ENCODE measurements at places on chromosomes 12 and 14.

GRCh38 chr14:96205978-96206360 is 1.3 kb downstream of the BDKRB2 start:
- DNase-seq, result no peak

DNA sequence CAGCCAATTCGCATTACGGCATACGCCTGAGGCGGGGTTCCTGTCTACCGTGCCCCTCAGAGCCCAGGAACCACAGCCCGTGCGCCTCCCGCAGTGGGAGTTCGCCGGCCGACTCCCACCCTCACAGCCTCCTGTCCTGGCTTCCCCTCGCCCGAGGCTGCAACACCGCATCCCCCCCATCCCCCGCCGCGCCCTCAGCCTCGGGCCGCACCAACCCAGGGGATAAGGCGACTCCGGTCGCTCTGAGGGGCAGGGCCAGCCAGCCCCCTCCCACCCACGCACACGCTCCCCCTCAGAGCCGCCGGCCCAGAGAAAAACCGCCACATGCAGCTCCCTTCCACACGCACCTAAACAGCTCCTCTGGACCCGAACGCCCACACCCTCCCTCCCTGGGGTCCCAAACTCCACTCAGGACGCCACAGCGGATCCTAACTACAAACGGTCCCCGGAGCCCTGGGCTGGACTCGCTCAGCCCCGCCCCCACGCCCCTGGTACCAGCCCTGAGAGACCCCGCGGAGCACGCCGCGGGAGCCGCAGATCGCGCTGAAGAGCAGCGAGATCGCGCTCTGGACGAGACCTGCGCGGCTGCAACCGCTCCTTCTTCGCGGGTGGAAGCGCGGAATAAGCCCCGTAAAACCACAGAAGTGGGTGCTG is at the start of gene C14orf39:
TSS of gene C14orf39 (minus strand) at position 466 of the 654 bp plus-strand sequence. CDS start 985 bp downstream, outside the sequence.
- DNase-seq, result peak; percentile 12

GRCh38 chr12:22574921-22575320 is 30.6 kb upstream of the C2CD5 start:
- no peak for DNase-seq

GRCh38 chr12:106113824-106114446 is 24.8 kb downstream of the NUAK1 start:
- no peak for DNase-seq

DNA sequence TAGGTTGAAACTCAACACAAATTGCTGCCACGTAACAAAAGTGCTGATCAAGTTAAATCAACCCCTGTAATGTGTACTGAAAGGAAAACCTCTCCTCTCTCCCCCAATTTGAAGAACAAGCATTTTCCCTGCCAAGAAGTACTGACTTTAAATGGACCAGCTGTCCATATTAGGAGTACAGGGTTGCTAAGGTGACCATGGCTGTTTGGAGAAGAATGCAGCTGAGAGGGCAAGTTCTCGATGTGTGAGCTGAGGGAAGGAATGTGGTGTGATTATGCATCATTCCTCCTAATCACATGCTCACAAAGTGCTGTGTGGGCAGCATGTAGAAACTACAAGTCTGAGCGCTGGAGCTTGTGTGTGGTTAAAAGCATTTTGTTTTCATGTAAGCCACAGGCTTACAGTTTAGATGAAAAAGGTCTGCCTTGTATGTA is 50.9 kb upstream of the CCT2 start:
- peak; percentile 96 for DNase-seq

- DNase-seq, result no peak
These were observed 42.0 kb downstream of the EVL start for GRCh38 chr14:100107236-100107635.

DNA sequence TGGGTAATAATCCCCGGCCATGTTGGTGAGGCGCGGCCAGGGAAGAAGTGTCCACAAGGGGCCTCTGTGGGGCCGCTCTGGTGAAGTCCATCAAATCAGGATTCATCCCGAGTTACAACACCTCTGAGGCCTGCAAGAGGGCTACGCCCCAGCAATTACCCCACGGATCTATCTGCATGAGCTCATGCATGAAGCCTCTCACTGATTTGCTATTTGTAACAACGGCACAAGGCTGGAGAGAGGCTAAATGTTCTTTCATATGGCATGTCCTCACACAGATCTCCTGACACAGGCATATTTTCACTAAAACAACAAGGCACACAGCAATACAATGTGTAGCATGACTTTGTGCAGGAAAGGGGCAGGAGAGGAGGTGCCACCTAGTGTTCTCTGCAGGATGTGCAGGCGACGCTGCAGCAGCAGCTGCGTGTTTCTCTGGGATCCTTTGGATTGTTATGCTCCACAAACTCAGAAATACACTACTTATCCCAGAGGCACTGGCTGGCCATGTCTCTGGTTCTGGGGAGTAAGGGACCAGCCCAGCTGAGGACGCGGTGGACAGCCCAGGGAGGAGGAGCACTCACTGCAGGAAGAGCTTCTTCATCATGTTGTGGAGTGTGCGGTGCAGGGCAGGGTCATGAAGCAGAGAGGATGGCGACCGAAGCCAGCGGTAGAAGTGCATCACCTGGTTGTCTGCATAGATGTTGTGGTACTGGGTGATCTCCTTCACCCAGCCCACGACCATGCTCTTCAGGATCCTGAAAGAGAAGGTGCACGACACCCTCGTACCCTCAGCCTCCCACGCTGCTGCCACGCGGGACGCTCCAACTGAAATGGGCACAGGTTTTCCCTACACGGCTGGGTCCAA is 20.2 kb downstream of the P2RX2 start:
- DNase-seq, result no peak

DNA sequence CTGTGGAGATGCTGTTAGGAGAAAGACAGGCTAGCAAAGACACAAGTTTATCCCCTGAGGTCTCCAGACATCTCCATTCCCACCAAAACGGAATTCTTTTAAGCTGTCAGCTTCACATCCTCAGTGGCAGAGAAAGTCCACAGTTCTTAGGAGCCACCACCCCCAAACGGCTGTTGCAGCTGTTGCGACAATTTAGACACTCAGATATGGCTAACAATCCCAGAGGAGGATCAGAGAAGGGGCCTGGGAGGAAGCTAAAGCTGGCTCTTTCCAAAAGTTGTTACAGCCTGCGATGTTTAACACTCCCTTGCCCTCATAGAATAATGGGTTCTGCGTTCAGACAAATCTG is 1.9 kb upstream of the ATP5MC2 start:
- no peak for DNase-seq

- no peak for DNase-seq
These were observed 11.4 kb downstream of the APAF1 start for GRCh38 chr12:98656289-98657101.

GRCh38 chr12:81211306-81211705 is 133.4 kb downstream of the ACSS3 start:
- no peak for DNase-seq

- no peak for DNase-seq
These were observed 202.5 kb upstream of the LRIG3 start for GRCh38 chr12:59122784-59123183.

GRCh38 chr14:22557846-22558220 is 31.2 kb downstream of the DAD1 start:
- DNase-seq, result no peak

DNA sequence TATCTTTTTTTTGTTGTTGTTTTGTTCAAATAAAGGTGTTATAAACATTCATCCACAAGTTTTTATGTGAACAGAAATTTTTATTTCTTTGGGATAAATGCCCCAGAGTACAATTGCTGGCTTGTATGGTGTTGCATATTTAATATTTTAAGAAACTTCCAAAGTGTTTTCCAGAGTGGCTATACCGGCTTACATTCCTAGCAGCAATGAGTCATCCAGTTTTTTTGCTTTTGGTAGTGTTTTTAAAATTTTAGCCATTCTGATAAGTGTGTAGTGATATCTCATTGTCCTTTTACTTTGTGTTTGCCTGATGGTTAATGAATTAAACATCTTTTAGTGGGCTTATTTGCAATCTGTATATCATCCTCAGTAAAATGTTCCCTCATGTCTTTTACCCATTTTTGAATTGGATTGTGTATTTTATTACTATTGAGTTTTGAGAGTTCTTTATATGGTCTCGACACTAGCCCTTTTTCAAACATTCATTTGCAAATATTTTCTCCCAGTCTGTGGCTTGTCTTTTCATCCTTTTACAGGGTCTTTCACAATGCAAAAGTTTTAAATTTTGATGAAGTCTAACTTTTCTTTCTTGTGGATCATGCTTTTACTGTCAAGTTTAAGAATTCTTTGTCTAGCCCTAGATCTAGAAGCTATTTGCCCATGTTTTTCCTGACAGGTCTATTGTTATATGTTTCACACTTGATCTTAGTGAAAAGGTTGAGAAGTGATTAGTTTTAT is 29.5 kb downstream of the PPP4R4 start:
- DNase-seq, result no peak

DNA sequence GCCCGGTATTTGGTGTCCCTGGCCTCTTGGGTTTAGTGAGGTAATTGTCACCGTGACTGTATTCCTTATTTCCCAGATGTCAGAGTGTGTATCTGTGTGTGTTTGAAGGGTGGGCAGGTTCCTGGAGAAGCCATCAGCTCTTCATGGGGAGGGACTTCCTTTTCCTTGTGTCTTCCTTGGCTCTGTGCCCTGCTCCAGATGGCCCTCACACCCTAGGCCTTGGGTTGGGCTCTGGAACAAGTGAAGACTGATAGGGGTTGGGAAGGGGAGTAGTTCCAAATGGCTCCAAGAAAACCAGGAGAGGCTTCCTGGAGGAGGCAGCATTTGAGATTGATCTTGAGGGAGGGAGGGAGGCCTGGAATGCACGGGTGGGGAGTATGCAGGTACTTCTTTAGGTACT is 43.8 kb upstream of the PRIMA1 start:
- DNase-seq, result no peak

GRCh38 chr14:84783511-84783910 is 746.4 kb upstream of the FLRT2 start:
- DNase-seq, result no peak

DNA sequence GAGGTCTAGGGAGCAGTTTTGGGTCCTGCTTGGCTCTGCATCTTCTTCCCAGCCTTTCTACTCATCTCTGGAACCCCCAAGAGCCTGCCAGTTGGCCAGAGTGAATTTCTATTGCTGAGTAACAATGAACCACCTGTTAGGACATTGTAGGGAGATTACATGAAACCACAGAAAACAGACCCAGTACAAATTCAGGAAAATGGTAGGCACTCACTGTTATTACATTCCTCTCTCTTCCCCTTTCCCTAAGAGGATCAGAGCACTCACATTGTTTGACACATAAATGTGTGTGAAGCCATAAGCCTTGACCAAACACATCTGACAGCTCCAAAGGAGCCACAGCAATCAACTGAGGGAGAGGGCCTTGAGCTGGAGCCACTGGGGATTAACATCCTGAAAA is 216.1 kb downstream of the TMEM132D start:
- DNase-seq, result no peak

DNA sequence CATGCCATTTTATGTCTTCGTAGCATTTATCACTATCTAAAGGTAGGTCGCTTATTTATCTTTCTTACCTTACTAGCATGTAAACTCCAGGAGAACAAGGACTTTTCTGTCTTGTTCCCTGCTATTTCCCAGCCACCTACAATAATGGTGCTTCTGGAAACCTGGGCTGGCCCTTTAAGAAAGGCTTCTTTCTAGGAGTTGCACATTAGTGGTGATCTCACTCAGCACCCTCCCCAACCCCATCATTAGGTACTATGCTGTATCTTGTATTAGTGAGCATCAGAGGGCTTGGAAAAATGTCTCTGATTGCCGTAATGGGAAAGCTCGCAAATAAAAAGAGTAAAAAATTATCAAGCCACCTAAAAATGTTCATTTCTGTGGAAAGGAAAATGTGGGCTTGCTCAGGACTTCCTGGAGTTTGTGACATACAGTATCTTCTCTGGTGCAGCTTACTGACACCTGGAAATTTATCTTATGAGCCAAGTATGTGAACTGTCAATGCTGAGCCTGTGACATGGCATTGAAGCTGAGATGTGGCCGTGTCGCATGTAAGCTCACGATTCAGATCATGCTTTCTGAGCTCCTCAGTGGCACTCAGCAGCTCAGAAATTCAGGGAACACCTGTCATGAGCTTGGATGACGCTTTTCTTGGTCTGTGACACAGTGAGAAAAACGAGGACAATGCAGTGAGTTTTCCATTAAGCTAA is 12.4 kb downstream of the CCDC92 start:
- DNase-seq, result no peak

GRCh38 chr12:107417004-107417403 is 268.6 kb upstream of the PWP1 start:
- DNase-seq, result no peak

- DNase-seq, result peak; percentile 71
These were observed 316.8 kb downstream of the CCDC91 start for GRCh38 chr12:28507033-28507432.

- DNase-seq, result no peak
These were observed 76.5 kb upstream of the GRIN2B start for GRCh38 chr12:14057895-14058294.

- no peak for DNase-seq
These were observed 66.6 kb upstream of the C14orf180 start for GRCh38 chr14:104512771-104513640.

DNA sequence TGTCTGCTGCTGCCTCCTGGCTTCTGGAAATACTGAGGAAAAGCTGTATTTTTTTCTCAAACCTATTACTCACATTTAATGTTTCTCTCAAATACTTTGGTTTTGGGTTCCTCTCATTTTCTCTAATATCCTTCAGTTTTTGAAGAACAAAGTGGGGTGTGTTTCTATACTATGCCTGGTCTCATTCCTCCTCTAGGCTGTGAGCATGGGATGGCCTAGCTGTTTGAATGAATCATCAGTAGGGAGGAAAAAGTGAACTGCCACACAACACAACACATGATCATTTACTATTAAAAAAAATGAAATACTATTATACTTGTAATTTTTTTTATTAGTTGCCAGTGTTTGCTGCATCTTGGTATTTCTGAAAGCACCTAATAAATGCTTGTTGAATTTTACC is 11.3 kb upstream of the SMCO3 start:
- DNase-seq, result no peak

GRCh38 chr12:48340943-48341342 is 9.8 kb downstream of the ZNF641 start:
- DNase-seq, result no peak

- DNase-seq, result no peak
These were observed 141.0 kb downstream of the SRGAP1 start for GRCh38 chr12:63985456-63985855.

- DNase-seq, result no peak
These were observed 36.8 kb downstream of the SH2B3 start for GRCh38 chr12:111442301-111443045.

GRCh38 chr12:70260646-70261045 is 17.4 kb downstream of the CNOT2 start:
- no peak for DNase-seq

Data from fibroblast of skin of left biceps (primary cell).